NB4 (cell line): ENCODE measurements at places on chromosomes 7 and 10.

DNA sequence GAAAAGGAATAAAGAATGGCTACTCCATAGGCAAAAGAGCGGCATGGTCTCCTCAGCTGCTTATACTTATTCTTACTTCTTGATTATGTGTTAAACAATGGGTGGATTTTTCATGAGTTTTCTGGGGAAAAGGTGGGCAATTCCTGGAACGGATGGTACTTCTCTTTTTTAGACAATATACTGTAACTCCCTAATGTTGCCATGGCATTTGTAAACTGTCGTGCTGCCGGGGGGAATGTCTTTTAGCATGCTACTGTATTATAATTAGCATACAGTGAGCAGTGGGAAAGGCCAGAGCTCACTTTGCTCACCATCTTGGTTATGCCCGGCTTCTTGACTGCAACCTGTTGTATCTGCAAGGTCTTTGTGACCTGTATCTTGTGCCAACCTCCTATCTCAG, 372.1 kb upstream of the AKR1E2 start:
- DNase-seq: no peak

DNA sequence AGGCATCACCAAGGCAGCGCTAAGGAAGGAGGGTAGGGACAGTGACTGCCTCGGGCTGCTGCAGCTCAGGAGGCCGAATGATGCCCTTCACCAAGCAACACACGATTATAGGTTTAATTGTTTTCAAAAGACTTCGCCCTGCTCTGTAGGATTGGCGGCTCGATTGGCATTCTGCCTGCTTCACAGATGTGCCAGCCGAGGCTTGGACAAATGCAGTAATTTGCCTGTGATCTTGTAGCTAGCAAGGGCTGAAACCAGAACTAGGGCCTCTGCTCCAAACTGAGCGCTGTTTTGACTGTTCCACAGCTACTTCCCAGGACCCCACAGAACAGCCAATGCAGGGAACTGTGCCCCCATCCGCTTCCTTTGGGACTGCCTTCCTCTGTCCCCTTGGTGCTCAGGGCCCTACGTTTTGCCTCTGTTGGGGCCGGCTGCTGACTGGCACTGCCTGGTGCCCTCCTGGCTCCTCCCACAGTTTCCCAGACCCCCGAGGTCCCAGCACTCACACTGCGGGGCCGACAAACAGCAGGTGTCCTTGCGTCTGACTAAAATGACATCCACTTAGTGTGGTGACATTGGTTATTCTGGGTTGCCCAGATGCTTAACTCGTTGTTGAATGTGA, 62.6 kb upstream of the EN2 start:
- DNase-seq: no peak

DNA sequence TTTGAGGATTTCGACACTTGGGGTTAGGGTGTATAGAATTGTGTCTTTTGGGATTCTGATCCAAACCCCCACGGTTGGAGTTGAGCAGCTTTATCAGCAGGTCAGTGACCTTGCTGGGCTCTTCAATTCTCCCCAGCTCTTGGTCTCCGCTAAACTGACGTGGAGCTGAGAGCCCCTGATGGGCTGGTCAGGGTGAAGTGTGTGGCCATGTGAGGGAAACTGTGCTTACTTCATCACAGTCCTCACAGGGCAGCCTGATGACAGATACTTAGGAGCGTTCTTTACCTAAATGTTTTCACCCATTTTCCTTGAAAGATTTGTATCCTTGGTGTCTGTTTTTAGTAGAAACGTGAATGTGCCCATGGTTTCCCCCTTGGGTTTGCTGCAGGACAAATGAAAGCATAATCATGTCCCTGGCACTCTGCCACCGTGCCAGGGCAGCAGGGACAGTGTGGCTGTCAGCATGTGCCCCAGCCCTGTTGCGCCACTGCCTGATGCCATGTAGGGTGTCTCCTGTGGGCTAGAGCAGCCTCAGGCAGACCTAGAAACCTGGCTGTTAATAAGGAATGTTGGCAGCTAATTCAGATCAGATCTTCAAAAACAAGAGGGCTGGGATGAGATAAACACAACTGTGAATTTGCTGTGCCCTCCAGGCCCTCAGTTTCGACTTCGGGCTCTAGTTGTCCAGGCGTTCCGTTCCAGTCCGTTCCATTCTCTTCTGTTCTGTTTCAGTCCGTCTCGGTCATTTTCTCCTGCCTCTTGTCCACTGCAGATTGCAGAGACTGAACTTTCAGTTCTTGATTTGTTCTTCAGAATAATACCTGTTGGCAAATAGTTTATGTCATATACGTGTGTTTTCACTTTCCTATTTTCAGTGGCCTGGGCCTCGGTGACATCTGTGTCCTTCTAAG, 96.8 kb downstream of the TRRAP start:
- no peak for DNase-seq

- peak; percentile 70 for DNase-seq
These were observed 22.7 kb downstream of the CISD1 start for GRCh38 chr10:58291538-58292174.
